ENCODE measurements at places on chromosomes 2 and 18. TPM values are rescaled to one million over a fixed set of nuclear protein-coding genes. Genes with fewer than 3 reads are reported as not detected.
A peak's percentile ranks its signal among the peaks of the same experiment; 100 is the strongest.

- no peak overlapping the region for H3K27ac ChIP-seq
- DNase-seq: peak; percentile 78
- no peak overlapping the region for H3K4me3 ChIP-seq
- H3K27me3 ChIP-seq: no peaks in the 10 kb centered on the region
- H3K4me1 ChIP-seq: no peaks in the 10 kb centered on the region
- no peaks in the 10 kb centered on the region for H3K36me3 ChIP-seq
Observed at GRCh38 chr2:11248-11941, 34.9 kb downstream of the FAM110C start.

DNA sequence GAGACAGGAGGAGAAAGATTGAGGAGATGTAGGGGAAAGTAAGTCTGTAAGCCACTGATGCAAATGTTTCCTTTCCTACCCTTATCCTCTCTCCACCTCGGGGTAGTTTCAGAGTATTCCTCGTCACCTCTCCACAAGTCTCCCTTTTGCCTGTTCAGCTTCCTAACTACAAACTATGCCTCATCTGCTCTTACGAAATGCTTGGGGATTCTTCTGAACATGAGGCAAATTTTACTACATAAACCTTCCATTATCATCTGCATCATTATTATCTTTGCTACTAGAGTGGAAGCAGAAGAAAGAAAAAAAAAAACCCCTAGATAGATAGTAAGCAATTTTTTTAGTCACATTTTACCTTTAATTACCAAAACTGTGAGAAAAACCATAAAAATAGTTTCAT, 43.1 kb upstream of the CWC22 start:
- no peak overlapping the region for H3K27ac ChIP-seq
- H3K4me1 ChIP-seq: peaks cover 11% of the 10 kb centered on the region
- H3K27me3 ChIP-seq: no peaks in the 10 kb centered on the region

GRCh38 chr18:59821983-59822382, 77.8 kb upstream of the PMAIP1 start:
- H3K27me3 ChIP-seq: peaks cover 5% of the 10 kb centered on the region
- no peak overlapping the region for H3K4me3 ChIP-seq
- no peak for DNase-seq
- H3K27ac ChIP-seq: no peak overlapping the region

DNA sequence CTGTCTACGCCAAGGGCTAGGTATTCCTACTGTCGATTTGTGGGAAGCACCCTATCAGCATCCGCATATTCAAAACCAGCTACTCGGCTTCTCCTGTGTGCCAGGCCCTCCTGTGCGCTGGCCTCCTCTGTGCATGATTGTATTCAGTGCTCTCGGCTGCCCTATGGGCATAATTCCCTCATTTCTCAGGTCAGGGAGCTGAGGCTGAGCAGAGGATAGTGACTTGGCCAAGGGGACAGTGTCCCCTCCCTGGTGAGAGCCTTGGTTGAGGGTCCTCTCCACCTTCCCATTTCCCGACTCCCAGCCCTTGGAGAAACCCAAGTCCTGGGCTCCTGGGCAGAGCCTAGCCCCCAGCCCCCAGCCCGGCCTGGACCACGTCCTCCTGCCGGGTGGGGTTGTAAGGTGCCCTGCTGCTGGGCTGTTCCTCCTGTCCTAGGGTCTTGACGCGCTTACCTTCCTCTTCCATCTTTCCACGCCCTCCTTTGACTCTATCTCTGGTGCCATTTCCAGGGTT, 6.3 kb upstream of the HS6ST1 start:
- H3K4me1 ChIP-seq: peaks cover 2% of the 10 kb centered on the region
- H3K4me3 ChIP-seq: no peak overlapping the region
- H3K27ac ChIP-seq: peak overlapping the region; percentile 52
- no peaks in the 10 kb centered on the region for H3K36me3 ChIP-seq

- H3K27me3 ChIP-seq: no peaks in the 10 kb centered on the region
- no peak for DNase-seq
- H3K4me3 ChIP-seq: no peak overlapping the region
Observed at GRCh38 chr2:231167745-231168459, 30.5 kb upstream of the ARMC9 start.

DNA sequence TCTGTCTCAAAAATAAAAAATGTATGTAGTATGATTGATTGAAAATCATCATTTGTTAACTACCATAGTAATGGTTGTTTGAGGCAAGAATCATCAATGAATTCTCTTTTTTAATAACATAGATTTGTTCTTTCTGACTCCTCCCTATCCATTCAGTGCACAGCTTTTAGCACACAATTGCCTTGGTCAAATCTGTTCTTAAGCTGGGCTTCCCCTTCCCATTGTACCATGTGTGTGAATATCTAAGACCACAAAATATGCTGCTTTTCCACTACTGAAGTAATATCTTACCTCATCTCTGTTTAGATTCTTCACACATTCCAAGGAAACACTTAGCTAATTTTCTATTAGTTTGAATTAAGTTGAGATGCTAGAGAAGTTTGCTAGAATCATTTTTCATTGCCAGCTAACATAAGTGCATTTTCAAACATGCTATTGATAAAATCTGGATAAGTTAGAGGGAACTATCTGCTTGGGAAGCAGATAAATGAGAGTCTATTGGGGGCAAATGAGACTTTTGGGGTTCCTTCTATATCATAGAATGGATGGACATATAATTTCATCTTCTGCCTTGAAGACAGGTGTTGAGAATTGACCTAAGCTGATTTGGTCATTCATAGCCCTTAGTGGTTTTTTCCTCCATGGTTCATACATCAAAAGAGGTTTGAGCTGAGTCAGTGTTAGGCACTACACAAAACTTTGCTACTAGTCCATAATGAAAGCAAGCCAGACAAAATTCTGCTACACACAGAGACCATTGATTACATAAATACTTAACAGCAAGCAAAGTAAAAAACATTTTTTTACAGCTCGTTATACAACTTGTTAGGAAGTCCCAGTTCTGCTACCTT, 231.9 kb downstream of the PLCL1 start:
- peaks cover 2% of the 10 kb centered on the region for H3K27me3 ChIP-seq
- no peaks in the 10 kb centered on the region for H3K36me3 ChIP-seq
- no peaks in the 10 kb centered on the region for H3K4me1 ChIP-seq
- H3K4me3 ChIP-seq: no peak overlapping the region
- no peak overlapping the region for H3K27ac ChIP-seq
- no peak for DNase-seq

GRCh38 chr2:209690029-209690754, 81.4 kb upstream of the UNC80 start:
- no peak overlapping the region for H3K27ac ChIP-seq
- H3K27me3 ChIP-seq: peaks cover 2% of the 10 kb centered on the region
- H3K36me3 ChIP-seq: no peaks in the 10 kb centered on the region
- no peak overlapping the region for H3K4me3 ChIP-seq

- H3K4me1 ChIP-seq: peaks cover 65% of the 10 kb centered on the region
- no peak overlapping the region for H3K4me3 ChIP-seq
- H3K27ac ChIP-seq: no peak overlapping the region
- H3K36me3 ChIP-seq: no peaks in the 10 kb centered on the region
- H3K27me3 ChIP-seq: peaks cover 1% of the 10 kb centered on the region
Observed at GRCh38 chr18:55317864-55318263, 270.1 kb downstream of the TCF4 start.

GRCh38 chr2:211103989-211104388, 547.6 kb downstream of the CPS1 start:
- H3K4me3 ChIP-seq: no peak overlapping the region
- no peaks in the 10 kb centered on the region for H3K4me1 ChIP-seq
- no peak for DNase-seq
- H3K27me3 ChIP-seq: no peaks in the 10 kb centered on the region

DNA sequence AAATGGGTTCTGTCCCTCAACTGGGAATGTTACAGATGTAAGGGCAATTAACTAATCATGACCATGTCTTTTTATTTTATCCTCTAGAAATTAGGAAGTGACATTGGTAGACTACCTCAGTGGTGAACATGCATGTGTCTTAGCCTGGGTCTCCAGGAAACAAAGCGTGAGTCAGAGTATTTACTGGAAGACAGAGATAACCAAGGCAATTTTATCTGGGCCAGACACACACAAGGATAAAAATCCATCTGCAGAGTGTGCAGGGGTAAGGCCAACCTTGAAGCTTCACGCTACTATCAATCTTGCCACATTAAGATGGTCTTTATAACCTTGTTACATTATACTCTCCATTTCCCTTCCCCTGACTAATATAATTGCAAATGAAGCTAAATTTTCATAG, 487.5 kb downstream of the SUCLG1 start:
- peaks cover 4% of the 10 kb centered on the region for H3K36me3 ChIP-seq
- DNase-seq: no peak
- no peaks in the 10 kb centered on the region for H3K27me3 ChIP-seq

GRCh38 chr2:99710721-99711120, 220.9 kb upstream of the REV1 start:
- no peaks in the 10 kb centered on the region for H3K36me3 ChIP-seq
- H3K4me1 ChIP-seq: no peaks in the 10 kb centered on the region
- no peak for DNase-seq
- no peak overlapping the region for H3K4me3 ChIP-seq
- H3K27me3 ChIP-seq: no peaks in the 10 kb centered on the region

GRCh38 chr18:48898521-48898920, 52.2 kb downstream of the SMAD7 start:
- peaks cover 4% of the 10 kb centered on the region for H3K4me1 ChIP-seq
- DNase-seq: no peak
- no peak overlapping the region for H3K4me3 ChIP-seq
- H3K27me3 ChIP-seq: peaks cover 2% of the 10 kb centered on the region

GRCh38 chr2:140975237-140975636, 1155.6 kb downstream of the LRP1B start:
- peaks cover 3% of the 10 kb centered on the region for H3K4me1 ChIP-seq
- H3K27ac ChIP-seq: no peak overlapping the region
- H3K27me3 ChIP-seq: peaks cover 1% of the 10 kb centered on the region
- no peak overlapping the region for H3K4me3 ChIP-seq
- H3K36me3 ChIP-seq: no peaks in the 10 kb centered on the region
- no peak for DNase-seq

DNA sequence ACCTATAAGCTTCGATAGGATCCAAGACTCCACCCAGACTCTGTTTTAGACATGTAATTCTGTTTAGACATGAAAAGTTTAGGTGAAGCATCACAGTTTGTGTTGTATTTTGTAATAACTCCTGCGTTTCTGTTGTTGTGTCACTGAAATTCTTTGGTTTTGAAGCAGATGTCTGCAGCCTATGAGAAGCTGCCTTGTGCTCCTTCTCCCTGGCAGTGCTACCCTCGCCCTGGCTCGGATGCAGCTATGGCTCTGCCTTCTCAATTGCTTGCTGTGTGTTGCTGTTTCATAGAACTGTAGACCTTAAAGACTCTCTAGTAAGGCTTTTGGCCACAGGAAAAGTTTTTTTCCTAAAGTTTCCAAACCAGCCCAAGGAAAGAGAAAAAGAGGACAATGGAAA, 40.2 kb upstream of the ZNF638 start:
- no peaks in the 10 kb centered on the region for H3K36me3 ChIP-seq
- no peaks in the 10 kb centered on the region for H3K4me1 ChIP-seq

DNA sequence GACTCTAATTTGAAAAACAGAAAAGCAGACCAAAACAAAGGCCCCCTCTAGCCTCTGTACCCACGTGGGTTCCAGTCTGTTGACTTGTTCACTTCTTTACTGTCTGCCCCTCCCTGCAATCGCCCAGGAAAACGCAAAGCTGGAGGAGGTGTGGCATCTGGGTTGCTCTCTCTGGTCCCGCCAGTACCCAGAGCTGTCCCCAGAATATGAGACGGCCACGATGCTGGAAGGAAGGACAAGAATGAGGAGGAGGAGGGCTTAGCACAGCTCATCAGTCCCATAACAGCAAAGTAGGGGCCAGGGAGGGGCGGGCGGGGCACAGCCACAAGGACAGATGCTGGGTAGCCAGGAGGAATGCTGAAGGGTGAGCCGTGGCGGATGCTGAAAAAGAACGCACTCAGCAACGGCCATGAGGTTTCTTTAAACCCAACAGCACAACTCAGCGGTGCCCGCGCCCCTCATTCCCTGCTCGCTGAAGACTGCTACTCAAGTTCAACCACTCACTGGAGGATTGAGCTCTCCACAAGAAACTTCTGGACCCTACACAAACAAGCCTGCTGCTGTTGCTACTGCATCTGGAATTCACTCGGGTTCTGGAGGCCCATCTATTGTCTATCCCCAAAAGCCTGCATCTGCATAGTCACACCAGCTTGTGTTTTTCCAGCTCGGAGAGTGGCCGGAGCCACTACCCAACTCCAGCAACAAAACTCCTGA, 187.7 kb downstream of the HDAC4 start:
- no peak overlapping the region for H3K4me3 ChIP-seq
- H3K27me3 ChIP-seq: no peaks in the 10 kb centered on the region
- DNase-seq: no peak
- no peak overlapping the region for H3K27ac ChIP-seq
- H3K36me3 ChIP-seq: no peaks in the 10 kb centered on the region

- H3K27ac ChIP-seq: no peak overlapping the region
- H3K4me1 ChIP-seq: no peaks in the 10 kb centered on the region
- H3K36me3 ChIP-seq: no peaks in the 10 kb centered on the region
- DNase-seq: no peak
- H3K27me3 ChIP-seq: no peaks in the 10 kb centered on the region
Observed at GRCh38 chr2:82182270-82182669, 1877.7 kb upstream of the LRRTM1 start.

GRCh38 chr2:167814881-167815718, 432.3 kb downstream of the STK39 start:
- H3K36me3 ChIP-seq: no peaks in the 10 kb centered on the region
- no peaks in the 10 kb centered on the region for H3K4me1 ChIP-seq
- no peak overlapping the region for H3K4me3 ChIP-seq
- H3K27me3 ChIP-seq: no peaks in the 10 kb centered on the region
- no peak overlapping the region for H3K27ac ChIP-seq

DNA sequence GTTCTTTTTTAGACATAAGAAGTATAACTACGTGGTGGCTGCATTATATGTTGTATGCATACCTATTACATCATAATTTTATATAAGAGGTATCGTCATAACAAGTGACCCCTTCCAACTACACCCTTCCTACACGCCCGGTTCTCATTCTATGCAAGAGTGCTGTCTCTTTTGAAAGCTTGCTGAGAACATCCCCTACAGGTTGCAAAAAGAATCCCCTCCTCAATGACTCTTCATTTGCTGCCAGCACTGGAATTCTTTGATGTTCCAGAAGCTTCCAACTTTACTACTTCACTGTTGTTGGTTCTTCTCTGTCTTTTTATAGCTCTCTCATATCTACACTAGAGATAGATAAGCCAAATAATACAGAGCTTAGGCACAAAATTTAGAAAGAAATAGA, 66.4 kb downstream of the CDH7 start:
- no peak overlapping the region for H3K4me3 ChIP-seq
- H3K4me1 ChIP-seq: no peaks in the 10 kb centered on the region
- DNase-seq: no peak

GRCh38 chr2:126707941-126708340, 52.0 kb downstream of the GYPC start:
- H3K27ac ChIP-seq: no peak overlapping the region
- no peaks in the 10 kb centered on the region for H3K36me3 ChIP-seq
- H3K4me1 ChIP-seq: peaks cover 6% of the 10 kb centered on the region
- DNase-seq: no peak

The PPP4R1 gene
- 173 TPM for total RNA-seq

The MTLN gene
- total RNA-seq: 20.2 TPM

The FAM237A gene
- not detected for total RNA-seq

The EMILIN1 gene
- 2.1 TPM for total RNA-seq

The SYT4 gene
- 0.26 TPM for total RNA-seq

The SERPINB5 gene
- not detected for total RNA-seq

The TDRD15 gene
- 0.05 TPM for total RNA-seq

The GAREM2 gene
- total RNA-seq: 4.6 TPM

All from endothelial cell (in vitro differentiated cells).